Right lobe of liver (tissue), 6 donors: ENCODE measurements at places on chromosomes 7 and 10. TPM values are rescaled to one million over a fixed set of nuclear protein-coding genes. Genes with fewer than 3 reads are reported as not detected.

Gene IGFBP1
- total RNA-seq: 333 TPM

GRCh38 chr7:1940402-1940786 lies 270.3 kb downstream of the ELFN1 start:
- peak overlapping the region; percentile 21 for H3K4me3 ChIP-seq
- no peaks in the 10 kb centered on the region for H3K36me3 ChIP-seq
- H3K27ac ChIP-seq: no peak overlapping the region

GRCh38 chr10:123284022-123284421 lies 129.8 kb downstream of the BUB3 start:
- H3K27ac ChIP-seq: no peak overlapping the region
- no peaks in the 10 kb centered on the region for H3K36me3 ChIP-seq
- H3K4me1 ChIP-seq: no peaks in the 10 kb centered on the region
- no peak overlapping the region for H3K4me3 ChIP-seq
- H3K27me3 ChIP-seq: no peaks in the 10 kb centered on the region
- no peak for DNase-seq

DNA sequence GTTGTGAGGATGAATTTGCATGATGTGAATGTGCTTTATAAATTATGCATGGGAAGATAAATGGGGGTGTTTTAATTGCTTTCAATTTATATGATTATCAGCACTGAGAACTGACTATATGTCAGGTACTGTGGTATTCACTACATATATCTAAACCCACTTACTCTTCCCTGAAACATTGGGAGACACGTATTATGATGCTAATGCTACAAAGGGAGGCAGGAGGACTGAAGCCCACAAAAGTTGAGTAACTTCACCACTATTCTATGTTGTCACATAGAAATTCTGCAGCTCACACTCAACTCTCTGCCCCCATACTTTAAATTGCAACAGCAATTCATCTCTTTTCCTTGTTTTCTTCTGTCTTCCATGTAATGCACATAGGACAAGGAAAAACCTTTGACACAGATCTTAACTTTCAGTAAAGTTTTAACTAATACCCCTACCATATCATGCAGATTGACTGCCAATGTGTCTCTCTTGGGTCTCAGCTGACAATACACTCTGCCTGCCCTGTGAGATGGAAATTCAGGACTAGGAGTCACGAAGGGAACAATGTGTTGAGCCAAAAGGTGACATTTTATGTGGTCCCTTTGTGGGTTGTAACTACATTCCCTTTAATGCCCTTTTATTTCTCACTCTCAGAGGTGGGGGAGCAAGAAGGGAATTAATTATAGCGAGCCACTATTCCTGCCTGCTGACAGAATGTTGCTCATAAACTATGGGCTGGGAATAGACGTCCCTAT lies 691.0 kb upstream of the SORCS1 start:
- no peaks in the 10 kb centered on the region for H3K27me3 ChIP-seq
- H3K4me1 ChIP-seq: no peaks in the 10 kb centered on the region
- no peaks in the 10 kb centered on the region for H3K36me3 ChIP-seq
- H3K27ac ChIP-seq: no peak overlapping the region

DNA sequence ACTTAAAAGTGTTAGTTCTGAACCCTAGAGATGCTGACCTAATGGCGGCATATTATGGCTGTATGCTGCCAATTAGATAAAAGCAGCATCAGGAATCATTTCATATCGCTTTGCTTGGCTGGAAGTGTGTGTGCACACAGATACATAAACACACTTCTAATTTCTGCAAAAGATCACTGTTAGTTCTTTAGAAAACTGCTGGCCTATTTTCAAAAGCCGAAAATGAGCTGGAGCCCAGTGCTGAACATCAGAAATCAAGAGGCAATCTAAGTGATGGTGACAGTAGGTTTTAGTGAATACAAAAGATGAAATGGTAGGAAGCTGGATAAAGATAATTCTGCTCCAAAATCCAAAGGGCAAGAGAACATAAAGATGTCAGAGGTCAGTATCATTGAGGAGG lies 745.8 kb upstream of the LRRTM3 start:
- H3K4me1 ChIP-seq: no peaks in the 10 kb centered on the region
- no peaks in the 10 kb centered on the region for H3K27me3 ChIP-seq
- no peak for DNase-seq
- H3K36me3 ChIP-seq: no peaks in the 10 kb centered on the region
- no peak overlapping the region for H3K4me3 ChIP-seq

DNA sequence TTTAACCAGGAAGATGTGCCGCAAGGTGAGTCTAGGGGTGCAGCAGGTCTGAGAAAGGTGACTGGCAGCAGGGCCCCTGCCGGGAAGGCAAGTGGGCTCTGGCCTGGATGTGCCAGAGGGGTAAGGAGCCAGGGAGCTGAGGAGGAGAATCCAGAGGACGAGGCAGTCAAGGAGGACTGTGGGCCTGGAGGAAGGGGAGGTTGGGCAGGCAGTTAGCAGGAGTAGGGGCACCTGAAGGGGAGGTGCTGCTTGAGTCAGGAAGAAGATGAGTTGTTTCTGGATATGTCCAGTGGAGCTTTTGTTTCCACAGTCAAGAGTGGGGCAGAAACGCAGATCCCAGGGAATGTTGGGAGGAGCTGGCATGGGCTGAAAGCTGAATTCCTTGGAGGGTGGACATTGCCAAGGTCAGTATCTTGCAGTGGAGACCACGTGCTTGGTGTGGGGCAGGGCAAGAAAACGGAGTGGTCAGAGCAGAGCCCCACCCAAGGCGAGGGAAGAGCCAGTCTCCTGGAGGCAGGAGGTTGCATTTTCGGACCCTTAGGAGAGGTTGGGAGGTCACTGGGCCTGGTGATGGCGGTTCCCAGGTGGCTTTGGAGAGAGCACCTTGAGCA lies 34.0 kb downstream of the MINDY4 start:
- no peak for DNase-seq
- H3K27me3 ChIP-seq: no peaks in the 10 kb centered on the region
- H3K36me3 ChIP-seq: no peaks in the 10 kb centered on the region
- H3K4me1 ChIP-seq: no peaks in the 10 kb centered on the region
- no peak overlapping the region for H3K27ac ChIP-seq

Gene CYP2C8
- 1,710 TPM for total RNA-seq

- H3K27me3 ChIP-seq: no peaks in the 10 kb centered on the region
- H3K27ac ChIP-seq: no peak overlapping the region
- DNase-seq: no peak
- H3K4me1 ChIP-seq: no peaks in the 10 kb centered on the region
Measured at GRCh38 chr7:145860809-145861208, 255.8 kb upstream of the CNTNAP2 start.

GRCh38 chr7:128427289-128427891 lies 17.6 kb upstream of the IMPDH1 start:
- no peak overlapping the region for H3K27ac ChIP-seq
- H3K36me3 ChIP-seq: no peaks in the 10 kb centered on the region
- no peaks in the 10 kb centered on the region for H3K27me3 ChIP-seq

- no peaks in the 10 kb centered on the region for H3K27me3 ChIP-seq
- no peak overlapping the region for H3K4me3 ChIP-seq
- no peaks in the 10 kb centered on the region for H3K36me3 ChIP-seq
- no peaks in the 10 kb centered on the region for H3K4me1 ChIP-seq
- H3K27ac ChIP-seq: no peak overlapping the region
Measured at GRCh38 chr7:156504687-156505545, 135.7 kb upstream of the RNF32 start.

Gene EXOSC1
- 10.8 TPM for total RNA-seq

Gene CALCR
- total RNA-seq: not detected

DNA sequence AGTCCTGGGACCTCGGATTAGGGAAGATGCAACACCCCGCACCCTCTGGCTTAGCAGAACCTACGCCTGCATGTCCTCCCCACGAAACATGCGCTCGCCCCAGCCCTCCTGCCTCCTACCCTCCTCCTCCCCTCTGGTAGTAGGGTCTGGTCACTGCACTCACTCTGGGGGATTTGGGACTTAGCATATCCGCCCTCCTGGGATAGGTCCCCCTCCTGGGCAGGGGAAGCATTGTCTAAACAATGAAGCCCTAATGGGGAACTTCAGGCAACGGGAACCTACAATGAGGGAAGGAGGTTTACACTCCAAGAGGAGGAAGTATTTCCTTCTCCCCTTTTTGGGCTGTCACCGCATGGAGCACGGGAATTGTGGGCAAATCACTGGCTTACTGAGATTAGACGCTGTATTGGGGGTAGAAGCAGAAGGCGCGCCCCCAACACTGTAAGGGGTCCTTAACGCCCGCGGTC lies 892 bp downstream of the CRHR2 start:
- no peaks in the 10 kb centered on the region for H3K36me3 ChIP-seq
- H3K27ac ChIP-seq: no peak overlapping the region
- no peak for DNase-seq
- H3K4me1 ChIP-seq: no peaks in the 10 kb centered on the region
- peaks cover 7% of the 10 kb centered on the region for H3K27me3 ChIP-seq

- no peak overlapping the region for H3K4me3 ChIP-seq
- no peak for DNase-seq
- H3K27me3 ChIP-seq: no peaks in the 10 kb centered on the region
- H3K4me1 ChIP-seq: no peaks in the 10 kb centered on the region
- no peaks in the 10 kb centered on the region for H3K36me3 ChIP-seq
- H3K27ac ChIP-seq: no peak overlapping the region
Measured at GRCh38 chr7:24152877-24153472, 131.0 kb upstream of the NPY start.

DNA sequence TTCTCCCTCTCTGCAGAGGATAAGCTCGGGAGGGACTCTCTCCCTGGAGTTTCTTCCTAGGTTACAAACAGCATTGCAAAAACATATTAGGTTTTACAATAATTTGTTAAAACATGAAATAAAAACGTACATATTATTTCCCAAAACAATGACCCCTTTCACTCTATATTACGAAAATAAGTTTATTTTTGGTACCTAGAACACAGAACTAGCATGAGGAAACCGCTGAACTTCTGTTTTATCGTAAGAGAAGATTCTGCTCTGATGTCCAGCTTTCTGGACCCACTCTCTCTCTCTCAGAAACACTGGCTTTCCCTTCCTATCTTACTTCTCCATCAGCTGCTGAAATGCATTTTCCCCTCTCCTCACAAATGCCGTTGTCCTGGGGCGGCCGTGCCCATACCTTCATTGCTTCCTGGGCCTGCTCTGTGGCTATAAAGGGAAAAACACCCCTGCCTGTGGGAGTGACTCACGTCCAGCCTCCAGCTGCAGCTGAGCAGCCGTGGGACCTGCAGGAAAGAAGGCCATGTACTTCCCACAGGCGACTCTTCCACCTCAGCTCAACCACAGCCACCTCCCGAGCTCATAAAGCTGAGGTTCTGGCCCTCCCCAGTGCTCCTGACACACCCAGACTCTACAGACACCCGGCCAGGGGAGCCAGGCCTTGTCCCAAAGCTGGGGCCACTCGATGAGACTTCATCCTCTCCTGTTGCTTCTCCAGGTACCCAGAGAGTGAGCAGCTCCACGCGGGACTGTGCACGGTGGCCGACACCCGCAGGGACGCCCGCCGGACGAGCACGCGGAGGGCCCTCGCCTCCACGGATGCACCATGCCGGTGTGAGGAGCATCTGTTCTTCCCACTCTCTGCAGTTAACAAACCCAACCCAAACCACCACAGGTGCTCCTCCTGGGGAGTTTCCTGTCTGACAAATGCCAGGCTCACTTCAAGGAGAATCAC lies 3.1 kb downstream of the GPER1 start:
- H3K36me3 ChIP-seq: no peaks in the 10 kb centered on the region
- no peak overlapping the region for H3K27ac ChIP-seq
- no peaks in the 10 kb centered on the region for H3K27me3 ChIP-seq
- no peak overlapping the region for H3K4me3 ChIP-seq
- DNase-seq: no peak
- H3K4me1 ChIP-seq: no peaks in the 10 kb centered on the region

Gene TMEM176A
- total RNA-seq: 655 TPM

DNA sequence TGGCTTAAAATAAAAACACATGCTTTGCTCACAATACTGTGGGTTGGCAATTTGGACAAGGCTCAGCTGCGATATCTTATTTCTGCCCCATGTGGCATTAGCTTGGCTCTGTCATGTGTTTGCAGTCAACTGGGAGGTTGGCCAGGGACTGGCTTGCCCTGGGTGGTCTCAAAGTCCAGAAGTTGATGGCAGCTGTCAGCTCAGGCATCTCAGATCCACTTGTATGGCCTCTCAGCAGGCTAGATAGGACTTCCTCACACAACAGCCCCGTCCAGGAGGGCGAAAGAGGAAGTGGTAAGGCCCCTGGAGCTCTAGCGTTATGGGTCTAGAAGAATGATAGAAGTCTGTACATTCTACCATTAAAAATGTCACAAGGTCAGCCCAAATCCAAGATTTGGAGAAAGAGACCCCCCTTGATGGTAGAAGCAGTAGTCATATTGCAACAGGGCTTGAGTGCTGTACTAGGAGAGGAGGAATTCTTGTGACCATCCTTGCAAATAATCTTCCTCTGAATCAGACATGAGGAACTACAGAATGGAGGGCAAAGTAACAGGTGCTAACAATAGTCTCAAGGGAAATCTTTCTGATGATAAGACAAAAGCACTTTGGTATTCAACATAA lies 166.2 kb downstream of the FAM107B start:
- peak overlapping the region; percentile 88 for H3K27ac ChIP-seq
- H3K27me3 ChIP-seq: no peaks in the 10 kb centered on the region
- peak; percentile 82 for DNase-seq
- H3K4me1 ChIP-seq: no peaks in the 10 kb centered on the region
- no peak overlapping the region for H3K4me3 ChIP-seq

Gene AKR1C4
- total RNA-seq: 186 TPM

GRCh38 chr7:90655566-90655965 lies 59.4 kb downstream of the CDK14 start:
- DNase-seq: no peak
- H3K27ac ChIP-seq: no peak overlapping the region
- peaks cover 6% of the 10 kb centered on the region for H3K4me1 ChIP-seq

DNA sequence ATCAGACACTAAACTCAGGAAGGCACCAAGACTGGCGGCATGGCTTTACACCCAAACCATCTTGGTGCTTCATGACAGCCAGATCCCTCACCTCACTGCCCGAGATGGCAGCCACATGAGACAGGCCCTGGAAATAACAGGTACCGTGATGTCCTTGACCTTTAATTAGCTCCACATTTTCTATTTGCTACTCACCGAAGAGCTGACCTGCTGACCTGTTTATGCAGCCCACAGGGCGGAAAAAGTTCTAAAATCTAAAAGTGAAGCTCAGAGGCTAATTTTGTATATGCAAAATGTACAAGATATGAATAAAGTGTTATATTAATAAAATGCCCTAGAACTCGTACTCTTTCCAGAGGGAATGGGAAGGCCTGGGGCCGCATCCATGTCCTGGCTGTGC lies 51.6 kb upstream of the RASGEF1A start:
- H3K4me1 ChIP-seq: no peaks in the 10 kb centered on the region
- no peaks in the 10 kb centered on the region for H3K36me3 ChIP-seq
- no peak for DNase-seq
- H3K27ac ChIP-seq: no peak overlapping the region
